ENCODE measurements at places on chromosomes 7 and 10.

GRCh38 chr10:125062914-125063230 lies 97.5 kb downstream of the CTBP2 start:
- DNase-seq: no peak

DNA sequence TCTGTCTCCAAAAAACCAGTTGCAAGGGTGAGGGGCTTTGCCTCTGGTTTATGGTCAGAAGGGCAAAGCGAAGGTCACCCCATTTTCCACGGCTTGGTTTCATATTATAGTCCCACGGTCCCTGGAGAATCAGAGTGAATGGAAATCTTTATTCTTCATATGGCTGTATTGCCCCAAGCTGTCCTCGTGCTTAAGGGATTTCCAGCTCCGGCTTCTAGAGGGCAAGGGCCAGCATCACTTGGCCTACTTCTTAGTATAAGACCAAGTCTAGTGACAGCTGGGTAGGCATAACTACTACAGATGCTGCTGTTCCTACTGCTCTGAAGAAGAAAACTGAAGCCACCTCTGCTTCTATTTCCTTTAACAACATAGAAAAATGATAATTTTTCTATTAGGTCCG lies 63.2 kb downstream of the PARP12 start:
- DNase-seq: no peak

DNA sequence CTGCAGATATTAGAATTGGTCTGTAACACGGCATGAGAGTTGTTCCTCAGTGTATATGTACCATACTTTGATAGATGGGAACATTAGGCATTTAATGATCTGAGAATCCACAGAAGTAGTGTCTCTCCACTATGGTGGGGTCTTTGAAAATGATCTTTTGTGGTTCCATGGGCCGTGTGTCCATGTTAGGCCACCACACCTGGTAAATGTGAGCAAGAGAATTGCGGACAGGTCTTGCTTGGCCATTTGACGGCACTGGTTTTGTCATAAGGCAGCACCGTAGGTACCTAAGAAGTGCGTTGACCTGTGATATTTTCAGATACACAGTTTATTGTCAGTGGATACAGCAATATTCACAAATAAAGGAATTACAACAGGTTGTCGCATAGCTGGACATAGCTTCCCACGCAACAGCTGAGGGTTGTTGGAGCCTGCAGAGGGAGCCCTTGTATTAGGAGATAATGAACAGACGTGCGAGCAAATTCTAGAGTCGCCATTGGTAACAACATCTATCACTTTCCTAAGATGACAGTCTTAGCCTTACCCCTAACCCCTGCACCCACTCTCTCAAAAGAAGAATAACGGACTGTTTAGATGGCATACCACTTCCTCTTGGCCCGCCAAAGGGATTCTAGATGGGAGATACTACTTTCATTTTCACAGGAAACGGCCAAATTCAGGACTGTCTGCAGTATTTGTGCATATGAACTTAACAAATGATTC lies 111.4 kb downstream of the COL28A1 start:
- DNase-seq: peak; percentile 56

- DNase-seq: peak; percentile 89
Observed at GRCh38 chr10:73874267-73875138, at the start of gene CAMK2G. Gene CAMK2G, minus strand, starts transcription at chr10:73874555. Its CDS starts 94 bp downstream, at chr10:73874461.

DNA sequence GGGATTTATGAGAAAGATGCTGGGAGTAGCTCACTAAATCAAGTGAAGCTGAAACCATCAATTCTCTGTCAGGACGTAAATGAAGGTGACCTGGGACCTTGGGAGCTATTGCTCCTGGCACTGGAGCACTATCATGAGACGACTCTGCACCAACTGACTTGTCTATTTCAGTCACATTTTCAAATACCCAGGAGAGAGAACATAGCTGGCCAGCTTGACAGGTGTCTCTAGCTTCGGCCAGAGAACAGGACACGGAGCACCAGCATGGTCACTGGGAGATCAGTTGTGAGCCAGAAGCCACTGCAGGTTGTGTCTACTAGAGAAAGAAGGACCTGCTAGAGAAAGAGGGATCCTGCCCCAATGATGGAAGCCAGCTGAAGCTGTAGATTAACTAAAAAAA lies 17.4 kb upstream of the ATOH7 start:
- no peak for DNase-seq

DNA sequence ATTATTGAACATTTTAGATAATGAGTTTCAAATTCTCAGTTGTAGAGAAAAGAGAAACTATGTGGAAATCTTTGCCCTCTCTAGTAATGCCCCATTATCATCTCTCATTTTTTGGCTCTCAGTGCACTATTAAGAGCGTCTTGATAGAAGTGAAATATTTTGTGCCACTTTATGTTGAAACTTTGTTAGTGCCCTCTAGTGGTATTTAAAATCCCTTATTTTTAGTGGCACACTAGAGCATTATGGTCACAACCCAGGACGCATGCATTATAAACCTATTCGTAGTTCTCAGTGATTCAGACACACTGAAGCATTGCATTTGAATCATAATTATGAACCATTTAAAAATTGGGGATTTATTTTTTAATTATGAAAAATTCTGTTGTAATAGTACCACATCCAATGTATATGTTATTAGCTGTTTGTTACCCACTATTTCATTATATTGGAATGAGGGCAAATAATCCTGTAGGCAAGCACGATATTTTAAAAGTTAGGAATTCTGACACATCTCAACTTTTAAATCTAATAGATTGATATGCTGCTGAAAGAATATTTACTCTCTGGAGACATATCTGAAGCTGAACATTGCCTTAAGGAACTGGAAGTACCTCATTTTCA lies 21.9 kb downstream of the PDCD4 start:
- DNase-seq: peak; percentile 66

DNA sequence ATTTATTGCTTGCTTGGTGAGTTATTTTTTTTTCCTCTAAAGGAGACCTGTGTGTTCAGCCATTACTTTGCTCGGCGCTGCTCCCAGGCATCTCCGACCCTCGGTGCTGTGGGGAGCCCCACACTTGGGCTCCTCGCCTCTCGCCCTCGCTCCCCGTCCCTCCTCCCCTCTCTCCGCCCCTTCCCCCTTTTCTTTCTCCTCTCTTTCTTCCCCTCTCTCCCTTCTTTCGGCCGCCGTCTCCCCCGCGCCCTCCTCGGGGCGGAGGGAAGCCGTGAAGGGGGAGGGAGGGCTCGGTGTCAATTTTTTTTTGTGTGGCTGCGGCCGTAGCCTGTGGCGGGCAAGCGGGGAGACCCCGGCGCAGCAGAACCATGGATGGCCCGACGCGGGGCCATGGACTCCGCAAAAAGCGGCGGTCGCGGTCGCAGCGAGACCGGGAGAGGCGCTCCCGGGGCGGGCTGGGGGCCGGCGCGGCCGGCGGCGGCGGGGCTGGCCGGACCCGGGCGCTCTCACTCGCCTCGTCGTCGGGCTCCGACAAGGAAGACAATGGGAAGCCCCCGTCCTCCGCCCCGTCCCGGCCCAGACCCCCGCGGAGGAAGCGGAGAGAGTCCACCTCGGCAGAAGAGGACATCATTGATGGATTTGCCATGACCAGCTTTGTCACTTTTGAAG lies 1.1 kb downstream of the AUTS2 start:
- no peak for DNase-seq

GRCh38 chr7:140334341-140335057 lies 63.8 kb downstream of the SLC37A3 start:
- DNase-seq: no peak

GRCh38 chr7:158832994-158833393 lies 3.7 kb upstream of the ESYT2 start:
- DNase-seq: no peak

DNA sequence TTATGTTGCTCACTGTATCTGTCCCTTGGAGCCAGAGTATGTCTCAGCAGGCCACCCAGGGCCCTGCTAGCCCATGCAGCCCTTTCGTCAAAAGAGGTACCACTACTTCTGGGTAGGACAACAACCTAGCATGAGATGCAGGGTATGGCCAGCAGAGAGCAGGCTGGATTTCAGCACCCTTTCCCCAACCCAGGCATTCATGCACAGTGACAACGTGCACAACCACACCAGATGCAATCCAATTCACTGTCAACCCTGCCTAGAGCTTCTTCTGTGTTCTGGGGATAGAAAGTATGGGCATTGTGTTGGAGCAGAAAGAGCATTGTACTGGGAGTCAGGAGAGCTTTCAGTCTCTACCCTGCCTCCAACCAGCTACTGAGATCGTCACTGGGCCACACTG lies 37.9 kb downstream of the JAZF1 start:
- no peak for DNase-seq

- DNase-seq: no peak
Observed at GRCh38 chr7:117872561-117873309, 506 bp downstream of the CTTNBP2 start.

GRCh38 chr7:29843093-29843492 lies 36.8 kb downstream of the WIPF3 start:
- no peak for DNase-seq

GRCh38 chr10:59019603-59020002 lies 156.8 kb upstream of the PHYHIPL start:
- no peak for DNase-seq

DNA sequence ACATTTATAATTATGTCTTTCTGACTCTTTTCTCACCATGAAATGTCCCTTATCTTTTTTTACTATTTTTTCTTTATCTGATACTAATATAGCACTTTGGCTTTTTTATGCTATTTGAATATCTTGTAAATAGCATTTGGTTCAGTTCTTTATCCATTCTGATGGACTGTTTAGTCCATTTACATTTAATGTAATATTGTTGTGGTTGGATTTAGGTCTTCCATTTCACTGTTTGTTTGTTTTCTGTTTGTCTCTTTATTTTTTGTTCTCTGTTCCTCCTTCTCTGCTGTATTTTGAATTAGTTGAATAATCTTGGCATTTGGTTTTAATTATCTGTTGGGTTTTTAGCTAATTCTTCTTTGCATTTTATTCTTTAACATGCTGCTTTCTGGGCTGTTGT lies 89.8 kb downstream of the ANKIB1 start:
- DNase-seq: no peak

DNA sequence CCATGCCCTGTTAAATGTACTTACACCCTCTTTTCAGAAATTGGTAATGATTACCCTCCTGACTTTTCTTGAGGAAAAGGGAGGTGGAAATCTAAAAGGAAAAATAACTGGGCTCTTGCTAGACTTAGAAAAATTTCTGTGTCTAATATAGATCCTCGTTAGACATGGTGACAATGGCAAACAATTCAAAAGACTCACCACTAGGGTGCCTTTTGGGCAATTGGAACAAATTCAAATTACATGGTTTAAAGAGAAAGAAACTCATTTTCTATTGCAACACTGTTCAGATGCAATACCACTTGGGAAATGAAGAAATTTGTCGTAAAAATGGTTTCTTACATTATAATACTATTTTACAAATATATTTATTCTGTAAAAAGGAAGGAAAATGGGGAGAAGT lies 950.1 kb downstream of the GRM8 start:
- DNase-seq: no peak

DNA sequence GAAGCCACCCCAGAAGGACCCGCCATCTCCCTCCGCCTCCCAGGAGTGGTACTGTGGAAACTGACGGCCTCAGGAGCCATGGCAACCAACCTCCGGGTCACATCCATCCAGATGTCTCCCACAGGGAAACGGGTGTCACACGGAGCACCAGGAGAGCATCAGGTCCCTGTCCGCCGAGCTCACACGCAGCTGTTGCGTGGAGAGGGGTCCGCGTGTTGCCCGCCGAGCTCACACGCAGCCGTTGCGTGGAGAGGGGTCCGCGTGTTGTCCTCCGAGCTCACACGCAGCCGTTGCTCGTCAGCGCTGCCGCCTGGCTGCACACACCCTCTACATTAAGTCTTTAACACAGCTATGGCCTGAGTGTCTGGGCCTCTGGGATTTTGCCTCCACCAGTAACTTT lies 311.1 kb upstream of the SHH start:
- DNase-seq: no peak

DNA sequence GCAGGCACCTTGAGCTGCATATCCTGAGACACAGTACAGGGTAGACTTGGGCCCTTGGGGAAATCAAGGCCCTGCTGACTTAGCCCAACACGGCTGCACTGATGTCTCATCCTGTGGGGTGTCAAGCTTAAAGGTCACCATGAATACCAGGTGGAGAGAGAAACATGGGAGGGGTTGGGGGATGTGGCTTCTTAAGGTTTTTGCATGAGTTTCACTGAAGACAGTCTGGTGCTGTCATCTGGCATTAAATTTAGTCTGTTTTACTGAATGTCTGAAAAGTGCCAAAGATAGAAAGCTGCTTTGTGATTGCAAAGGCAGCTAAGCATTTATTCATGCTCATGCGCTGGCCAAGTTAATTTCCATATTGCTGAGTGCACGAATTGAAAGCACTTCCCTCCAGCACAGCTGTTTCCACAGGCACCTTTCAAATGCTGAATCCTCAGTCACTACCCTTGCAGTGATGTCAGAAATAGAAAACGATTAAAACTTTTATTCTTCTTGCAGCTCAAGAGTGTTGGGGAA lies 102.1 kb downstream of the OSBPL3 start:
- peak; percentile 23 for DNase-seq

Measured in activated CD4-positive, alpha-beta T cell treated with anti-CD3 and anti-CD28 coated beads, Interleukin-2, amount 50 U/mL, for 16 hours (primary cell).